ENCODE measurements at places on chromosomes 4 and X.

DNA sequence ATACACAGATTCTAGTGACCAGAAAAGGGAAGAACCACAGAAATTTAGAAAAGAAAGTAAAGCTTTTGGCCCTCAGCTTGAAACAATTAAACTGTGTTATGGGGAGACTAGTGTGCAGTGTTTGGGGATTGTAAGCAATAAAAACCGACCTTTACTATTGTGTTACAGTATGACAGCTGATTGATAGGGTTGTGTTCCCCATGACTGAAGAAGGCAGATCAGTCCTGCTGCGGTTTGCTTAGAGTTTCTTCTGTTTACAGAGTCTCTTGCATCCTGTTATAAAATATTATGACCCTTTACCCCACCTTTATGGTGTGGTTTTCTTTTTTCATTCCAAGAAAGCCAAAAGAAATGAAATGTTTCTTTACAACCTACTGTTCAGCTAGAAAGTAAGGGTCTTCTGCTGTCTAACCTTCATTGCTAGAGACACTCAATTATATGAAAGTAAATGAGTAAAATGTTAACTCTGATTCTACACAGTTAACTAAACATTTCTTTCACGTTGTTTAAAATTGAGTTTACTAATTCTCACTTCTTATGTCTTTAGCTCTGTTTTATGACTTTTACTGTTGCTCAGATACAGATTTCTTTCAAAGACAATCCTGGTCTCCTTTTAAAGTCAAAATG, 18.1 kb downstream of the CHIC1 start:
- DNase-seq: no peak

GRCh38 chr4:101651778-101652177, 138.8 kb upstream of the BANK1 start:
- DNase-seq: no peak

DNA sequence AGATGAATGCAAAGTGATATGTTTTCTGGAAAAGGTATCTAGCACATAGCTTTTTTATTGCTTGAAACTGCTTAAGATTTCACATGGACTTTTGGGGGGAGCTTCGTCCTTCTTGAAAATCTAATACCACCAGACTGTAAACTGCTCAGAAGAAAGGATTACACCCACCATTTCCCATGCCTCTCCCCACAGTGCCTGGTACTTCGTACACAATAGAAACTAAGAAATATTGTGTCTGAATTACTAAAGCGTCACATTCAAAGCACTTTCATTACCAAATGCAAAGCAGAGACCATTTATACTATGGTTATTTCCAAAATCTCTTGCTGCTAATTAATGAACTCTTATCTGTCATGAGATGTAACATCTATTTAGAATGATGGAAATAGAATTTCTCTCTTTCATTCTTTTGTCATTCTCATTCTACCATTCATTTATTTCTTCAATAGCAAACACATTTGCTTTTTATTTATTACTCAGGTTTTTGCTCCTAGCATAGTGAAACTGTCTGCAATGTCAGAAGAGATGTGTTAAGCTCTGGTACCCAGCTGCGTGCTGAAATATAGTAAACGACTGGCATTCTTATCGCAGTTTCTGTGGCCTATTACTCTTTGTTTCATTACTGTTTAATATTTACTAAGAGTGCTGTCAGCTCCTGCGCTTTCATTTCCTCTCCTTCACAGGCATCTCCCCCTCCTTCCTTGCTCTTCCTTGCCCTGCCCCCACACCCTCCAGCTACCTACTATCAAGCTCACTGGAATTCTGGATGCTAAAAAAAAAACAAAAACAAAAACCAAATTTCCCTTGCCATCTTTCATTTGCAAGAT, 51.4 kb upstream of the RAPGEF2 start:
- no peak for DNase-seq

DNA sequence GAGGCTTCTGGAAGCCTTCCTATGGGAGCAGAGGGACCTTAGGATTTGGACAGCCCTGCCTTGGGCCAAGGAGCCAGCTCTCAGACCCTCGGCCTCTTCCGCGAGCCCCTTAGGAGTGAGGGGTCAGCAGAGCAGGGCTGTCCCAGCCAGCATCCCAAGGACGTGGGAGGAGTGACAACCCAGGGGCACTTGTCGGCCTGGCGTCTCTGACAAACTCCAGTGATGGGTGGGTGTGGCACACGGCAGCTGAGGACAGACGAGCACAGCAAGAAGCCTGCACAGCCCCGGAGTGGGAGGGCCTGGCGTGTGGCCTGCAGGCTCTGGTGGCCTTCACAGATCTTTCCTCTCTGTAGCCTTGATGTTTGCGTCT, 11.6 kb upstream of the TNIP2 start:
- no peak for DNase-seq

DNA sequence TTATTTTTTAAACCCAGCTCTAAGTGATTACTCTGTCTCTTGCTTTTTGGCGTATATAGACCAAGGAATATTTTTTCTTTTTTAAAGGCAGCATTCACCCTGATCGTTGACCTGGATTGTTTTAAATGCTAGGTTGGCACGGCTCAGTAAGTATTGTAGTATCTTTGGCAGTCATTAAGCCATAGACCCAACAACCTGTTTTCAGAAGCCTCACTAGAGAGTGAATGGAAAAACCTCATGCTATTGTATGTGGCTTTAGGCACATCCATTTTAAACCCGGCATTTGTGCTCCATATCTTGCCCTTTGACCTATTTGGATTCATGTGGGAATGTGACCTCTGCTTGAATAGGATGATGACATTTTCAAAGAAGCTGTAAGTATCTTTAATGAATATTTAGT, 183.9 kb downstream of the SNCA start:
- DNase-seq: no peak

DNA sequence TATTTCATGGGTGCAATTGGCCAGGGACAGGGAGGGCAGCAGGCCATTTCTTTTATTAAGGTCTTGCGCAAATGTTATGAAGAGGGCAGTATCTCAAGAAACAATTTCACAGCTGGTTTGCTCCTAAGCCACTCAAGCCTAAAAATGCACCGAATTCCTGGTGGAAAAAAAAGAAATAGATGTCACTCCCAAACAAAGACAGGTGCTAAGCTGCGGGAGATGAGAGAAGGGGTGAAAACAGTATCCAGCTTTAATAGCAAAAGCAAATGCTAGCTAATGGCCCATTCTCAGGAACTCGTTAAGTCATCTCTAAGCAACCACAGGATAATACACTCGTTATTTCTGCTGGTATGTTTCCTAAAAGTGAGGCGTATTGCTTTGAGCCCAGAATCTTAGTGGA, 116.4 kb downstream of the ARX start:
- DNase-seq: no peak

GRCh38 chrX:13254076-13254785, 65.6 kb downstream of the ATXN3L start:
- no peak for DNase-seq

DNA sequence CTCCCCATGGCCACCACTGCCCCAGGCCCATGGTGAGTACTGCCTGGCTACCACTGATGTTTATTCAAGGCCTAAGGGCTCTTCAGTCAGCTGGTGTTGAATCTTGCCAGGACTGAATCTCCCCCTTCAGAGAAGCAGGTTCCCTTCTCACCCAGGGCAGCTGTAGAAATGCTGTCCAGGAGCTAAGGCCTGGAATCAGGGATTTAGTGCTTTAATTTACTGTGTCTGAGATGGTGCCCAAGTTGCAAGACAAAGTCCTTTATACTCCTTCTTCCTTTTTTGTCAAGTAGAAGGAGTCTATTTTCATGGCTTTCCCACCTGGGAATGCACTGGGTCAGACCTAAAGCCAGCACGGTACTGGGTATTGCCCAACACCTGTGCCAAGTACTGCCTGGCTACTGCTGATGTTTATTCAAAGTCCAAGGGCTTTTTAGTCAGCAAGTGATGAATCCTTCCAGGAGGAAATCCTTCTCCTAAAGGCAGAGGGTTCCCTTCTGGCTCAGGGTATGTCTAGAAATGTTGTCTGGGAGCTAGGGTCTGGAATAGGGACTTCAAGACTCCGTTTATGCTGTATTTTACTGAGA, 117.6 kb upstream of the ATOH1 start:
- no peak for DNase-seq

DNA sequence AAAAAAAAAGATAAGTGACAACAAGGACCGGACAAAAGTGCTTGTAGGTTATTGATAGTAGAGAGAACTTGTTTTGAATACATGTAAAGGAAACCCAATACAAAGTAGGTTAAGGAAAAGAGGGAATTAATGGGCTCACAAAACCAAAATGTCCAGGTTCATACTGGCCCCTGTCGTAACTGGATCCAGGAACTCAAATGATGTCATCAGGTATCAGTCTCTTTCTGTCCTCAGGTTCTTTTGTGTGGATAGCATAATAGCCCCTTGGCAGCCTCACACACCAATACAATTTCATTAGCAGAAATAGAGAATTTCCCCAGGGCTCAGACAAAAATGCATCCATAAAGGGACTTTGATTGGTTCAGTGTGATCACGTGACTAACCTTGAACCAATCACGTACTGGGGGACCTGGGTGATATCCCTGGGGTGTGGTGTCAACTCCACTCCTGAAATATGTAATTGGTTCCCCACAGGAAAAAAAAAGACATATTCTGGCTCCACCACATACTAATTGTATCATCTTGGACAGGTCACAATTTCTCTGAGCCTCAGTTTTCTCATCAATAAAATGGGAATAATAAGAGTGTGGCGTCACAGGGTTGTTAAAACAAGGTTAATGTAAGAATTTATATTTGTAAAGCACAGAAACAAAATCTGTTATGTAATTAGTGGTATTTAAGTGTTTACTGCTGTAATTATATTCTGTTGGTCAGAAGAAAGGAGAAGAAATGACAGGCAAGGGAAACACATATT, 174.8 kb downstream of the PDGFRA start:
- no peak for DNase-seq

GRCh38 chrX:67714004-67714403, 170.2 kb downstream of the AR start:
- no peak for DNase-seq

GRCh38 chrX:56564921-56565840, 1.8 kb downstream of the UBQLN2 start:
- DNase-seq: no peak

- DNase-seq: no peak
These were observed 89.5 kb downstream of the TASL start for GRCh38 chrX:30488092-30488491.

- DNase-seq: no peak
These were observed 70.4 kb downstream of the BEX3 start for GRCh38 chrX:103446665-103447302.

- DNase-seq: no peak
These were observed 118.2 kb downstream of the PPP3CA start for GRCh38 chr4:101229116-101229515.

DNA sequence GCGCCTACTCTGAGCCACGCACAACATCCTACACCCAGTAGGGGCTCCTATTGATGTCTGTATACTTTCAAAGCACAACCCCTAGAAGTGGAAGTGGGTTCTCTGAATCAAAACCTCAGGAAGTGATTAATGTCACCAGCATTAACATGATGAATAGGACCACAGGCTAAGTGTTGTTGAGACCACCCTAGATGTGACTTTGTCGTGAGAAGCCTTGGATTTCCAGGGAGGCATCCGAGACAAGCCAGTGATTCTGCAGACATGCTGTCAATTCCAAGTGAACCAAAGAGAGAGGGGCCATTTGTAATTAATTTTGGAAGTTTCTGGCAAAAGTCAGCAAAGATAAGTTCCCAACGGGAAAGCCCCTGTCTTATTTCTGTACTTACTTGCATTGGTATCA, 493.0 kb downstream of the ZIC3 start:
- no peak for DNase-seq

DNA sequence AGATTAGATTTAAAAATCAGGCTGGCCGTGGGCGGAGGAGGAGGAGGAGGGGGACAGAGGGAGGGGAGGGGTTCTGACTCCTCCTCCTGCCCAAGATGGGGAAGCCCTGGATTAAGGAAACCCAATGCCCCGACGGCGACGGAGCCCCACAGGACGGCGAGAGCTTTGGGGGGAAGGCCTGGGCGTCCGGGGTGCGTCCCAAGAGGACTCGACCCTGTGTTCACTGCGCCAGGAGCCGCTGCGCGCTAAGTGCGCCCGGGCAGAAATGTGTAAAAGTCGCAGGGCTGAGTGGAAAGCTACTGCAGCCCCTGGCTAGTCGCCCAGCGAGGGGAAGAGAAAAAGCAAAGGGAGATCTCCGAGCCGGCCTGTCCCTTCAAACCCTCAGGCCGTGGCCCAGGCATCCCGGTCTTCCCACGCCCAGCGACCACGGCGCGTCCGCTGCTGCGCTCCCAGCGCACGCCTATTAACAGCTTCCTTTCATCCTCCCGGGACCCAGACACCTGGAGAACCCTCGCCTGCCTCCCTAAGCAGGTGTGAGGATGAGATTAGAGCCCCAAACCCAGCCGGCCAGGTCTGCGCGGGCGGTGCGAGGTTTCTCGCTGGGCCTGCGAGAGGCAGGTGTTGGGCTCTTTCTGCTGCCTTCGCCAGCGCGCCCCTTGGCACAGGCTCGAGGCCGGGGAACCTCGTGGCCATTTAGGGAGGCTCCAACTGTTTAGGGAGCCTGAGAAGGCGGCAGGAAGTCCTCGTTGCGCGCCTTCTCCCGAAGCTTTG, 1.4 kb upstream of the RPS6KA3 start:
- no peak for DNase-seq

DNA sequence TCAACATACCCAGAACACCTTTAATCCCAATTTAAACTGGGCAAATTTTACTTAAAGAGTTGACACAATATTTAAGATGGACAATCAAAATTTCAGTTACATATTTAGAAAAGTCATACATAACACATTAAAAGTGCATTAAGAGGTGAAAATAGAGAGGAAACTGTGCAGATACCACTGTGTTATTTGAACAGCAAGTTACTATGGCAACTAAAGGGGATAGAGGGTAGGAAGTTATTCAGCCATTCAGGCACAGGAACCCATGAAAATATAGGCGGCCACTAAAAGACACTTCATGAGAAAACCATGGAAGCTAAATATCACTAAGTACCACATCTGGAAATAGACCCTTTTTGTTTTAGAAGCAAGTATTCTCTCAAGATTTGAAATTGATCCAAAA, 75.1 kb downstream of the PDGFC start:
- DNase-seq: no peak

GRCh38 chrX:15033917-15034316, 160.7 kb downstream of the MOSPD2 start:
- no peak for DNase-seq

DNA sequence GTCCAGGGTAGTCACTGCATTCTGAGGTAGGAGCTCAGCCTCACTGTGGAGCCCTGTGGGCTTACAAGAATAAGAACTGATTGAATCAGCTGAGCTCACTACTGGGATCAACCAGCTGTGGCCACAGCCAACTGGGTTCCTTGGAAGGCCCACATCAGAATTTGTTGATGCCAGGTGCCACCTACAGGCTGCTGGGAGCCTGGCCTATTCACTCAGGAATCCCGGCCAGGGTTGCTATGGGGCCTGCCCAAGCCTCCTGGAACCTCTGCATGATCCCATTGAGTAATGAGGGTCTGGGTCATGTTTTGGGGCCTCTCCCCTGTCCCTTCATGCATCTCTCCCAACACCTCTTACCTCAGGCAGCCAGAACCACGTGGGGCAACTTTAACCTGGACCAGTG, 53.9 kb upstream of the KIAA1210 start:
- no peak for DNase-seq

- no peak for DNase-seq
These were observed 39.7 kb upstream of the OGT start for GRCh38 chrX:71493111-71493613.

Data from memory B cell (primary cell).